ENCODE measurements at places on chromosomes 7 and 10. TPM values are rescaled to one million over a fixed set of nuclear protein-coding genes. Genes with fewer than 3 reads are reported as not detected.

DNA sequence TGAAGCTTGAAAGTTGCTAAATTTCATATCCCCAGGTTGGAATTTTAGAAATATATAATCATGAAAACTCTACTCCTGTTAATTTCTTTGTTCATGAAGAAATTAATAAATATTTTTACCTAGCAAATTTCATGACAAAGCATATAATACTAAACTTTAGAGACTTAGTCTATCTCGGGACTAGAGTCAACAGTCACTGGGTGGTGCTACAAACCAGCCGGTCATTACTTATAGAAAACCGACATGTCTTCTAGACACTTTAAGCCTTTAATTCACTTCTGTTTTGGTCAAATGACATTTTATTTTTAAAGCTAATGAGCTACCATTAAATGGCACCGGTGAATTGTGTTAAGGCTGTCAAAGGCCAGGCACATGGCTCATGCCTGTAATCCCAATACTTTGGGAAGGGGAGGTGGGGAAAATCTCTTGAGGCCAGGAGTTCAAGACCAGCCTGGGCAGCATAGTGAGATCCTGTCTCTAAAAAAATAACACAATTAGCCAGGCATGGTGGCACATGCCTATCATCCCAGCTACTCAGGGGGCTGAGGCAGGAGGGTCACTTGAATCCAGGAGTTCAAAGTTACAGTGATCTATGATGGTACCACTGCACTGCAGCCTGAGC, 270.1 kb downstream of the CACNA2D1 start:
- no peak for DNase-seq

GRCh38 chr10:95459446-95460045, 101.6 kb downstream of the SORBS1 start:
- DNase-seq, result no peak

DNA sequence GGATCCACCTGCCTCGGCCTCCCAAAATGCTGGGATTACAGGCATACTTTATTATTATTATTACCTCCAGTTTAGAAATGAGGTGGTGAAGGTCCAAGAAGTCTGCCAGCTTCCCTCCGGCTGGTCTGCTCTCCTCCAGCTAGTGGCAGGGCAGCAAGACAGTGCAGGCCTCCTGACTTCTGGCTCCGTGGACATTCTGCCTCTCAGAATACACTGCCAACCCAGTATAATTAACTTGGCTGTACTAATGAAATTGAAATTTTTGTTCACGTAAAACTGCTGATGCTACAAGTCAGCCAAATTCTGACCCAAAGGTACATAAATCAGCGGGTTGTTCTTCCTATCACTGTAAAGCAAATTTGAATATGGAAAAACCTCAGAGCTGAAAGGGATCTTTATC, 7.6 kb upstream of the PDE1C start:
- no peak for DNase-seq

DNA sequence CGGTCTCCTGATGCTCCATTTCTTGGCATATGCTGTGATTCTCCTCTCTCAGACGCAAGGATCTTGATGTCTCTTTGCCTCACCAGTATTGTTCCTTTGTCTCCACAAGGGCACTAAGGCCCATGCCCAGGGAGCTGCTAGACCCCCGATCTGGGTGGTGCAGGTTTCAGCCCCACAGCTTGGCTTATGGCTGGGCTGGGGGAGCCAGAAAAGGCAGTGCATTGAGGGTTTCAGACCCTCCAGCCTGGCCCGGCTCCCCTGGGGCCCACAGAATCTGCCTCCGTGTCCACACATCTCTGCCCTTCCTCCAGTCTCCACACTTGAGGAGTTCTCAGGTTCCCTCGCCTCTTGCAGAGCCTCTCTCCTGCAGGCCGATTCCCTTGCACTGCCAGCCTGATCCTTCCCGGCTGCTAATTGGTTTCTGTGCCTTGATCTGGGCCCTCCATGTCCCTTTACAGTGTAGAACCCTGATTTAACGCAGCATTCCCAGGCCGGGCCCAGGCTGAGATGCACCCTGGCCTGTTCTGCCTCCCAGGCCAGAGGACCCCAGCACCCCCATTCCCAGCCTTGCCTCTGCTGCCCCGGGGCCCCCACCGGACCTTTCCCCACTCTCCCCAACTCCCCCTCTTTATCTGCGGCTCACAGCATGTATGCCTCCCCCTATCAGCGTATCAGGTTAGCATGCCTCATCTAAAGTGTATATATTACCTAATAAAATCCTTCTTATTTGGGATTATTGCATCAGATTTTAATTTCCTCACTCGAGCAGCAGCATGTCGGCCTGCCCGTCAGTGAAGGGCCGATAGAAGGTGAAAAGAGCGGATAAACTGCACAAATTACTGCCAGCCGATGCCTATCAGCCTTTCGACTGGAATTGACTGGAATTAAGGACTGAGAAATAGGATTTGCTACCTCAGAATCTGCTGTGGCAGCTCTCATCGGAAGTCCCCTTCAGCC, 145.7 kb downstream of the C10orf105 start:
- no peak for DNase-seq

DNA sequence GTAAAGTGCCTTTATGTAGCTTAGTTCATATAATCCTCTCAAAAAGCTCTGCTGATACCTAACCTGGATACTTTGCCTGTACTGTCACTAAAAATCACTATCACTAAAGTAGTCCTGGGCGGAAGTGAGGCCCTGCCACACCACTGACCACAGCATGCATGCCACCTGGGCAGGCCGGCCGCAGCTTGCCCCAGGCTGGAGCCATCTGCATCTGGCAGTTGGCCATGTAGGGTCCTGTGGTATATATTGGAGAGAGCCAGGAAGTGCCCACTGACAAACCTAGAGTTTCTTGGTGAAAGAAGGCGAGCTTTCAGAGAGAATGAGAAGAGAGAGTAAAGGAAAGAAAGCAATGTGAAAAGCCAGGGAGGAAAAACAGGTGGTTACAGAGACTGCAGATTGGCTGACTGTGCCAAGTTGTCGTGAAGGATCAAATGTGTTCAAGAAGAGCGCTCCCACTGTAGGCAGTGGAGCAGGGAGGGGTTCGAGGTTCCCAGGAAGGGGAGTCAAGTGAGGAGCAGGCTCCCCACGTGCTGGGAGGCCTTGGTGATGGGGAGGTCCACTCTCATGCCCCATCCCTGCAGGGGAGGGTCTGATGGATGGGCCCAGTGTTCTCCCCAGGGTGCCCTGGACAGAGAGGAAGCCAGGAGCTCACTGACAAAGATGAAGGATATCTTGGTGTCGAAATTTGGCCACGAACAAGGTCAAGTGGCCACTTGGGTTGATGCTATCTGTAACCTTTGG, 13.6 kb downstream of the LOXL4 start:
- no peak for DNase-seq

- DNase-seq, result no peak
Measured at GRCh38 chr7:42432644-42433043, 195.6 kb upstream of the GLI3 start.

DNA sequence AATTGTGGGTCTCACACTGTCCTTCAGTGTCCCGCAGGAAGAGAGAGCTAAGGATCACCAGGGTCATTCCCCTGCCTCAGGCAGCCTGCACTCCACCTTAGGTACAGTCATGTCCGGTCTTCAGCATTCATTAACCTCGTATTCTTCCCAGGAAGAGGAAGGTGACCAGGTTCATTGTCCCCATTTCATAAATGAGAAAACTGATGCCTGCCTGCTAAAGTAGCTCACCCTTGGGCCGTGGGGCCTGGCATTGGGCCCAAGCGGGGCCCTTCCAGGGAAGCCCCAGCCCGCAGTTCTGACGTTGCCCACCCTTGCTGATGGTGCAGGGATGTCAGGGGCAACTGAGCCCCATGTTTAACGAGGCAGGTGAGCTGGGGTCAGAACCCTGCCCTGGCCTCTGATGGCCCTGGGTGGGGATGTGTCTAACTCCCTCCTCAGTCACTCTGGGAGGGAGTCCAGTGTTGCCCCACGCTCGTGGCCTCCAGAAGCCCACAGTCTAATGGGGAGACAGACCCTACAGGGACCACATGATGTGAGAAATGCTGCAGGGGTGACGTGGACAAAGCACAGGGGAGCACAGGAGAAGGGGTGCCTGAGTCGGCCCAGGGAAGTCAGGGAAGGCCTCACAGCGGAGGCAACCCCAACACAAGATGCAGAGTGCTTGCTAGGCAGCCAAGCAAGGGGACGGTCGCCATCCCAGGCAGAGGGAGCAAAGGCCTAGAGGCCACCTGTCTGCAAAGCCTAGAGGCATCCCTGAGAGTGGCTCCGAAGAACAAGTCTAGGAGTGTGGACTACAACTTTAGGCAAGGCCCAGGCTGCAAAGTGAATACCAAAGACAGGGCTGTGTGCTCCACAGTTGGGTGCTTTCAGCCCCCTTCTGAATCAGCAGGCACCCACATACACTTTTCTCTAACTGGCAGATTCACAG, 25.1 kb downstream of the DDIT4 start:
- DNase-seq, result no peak

DNA sequence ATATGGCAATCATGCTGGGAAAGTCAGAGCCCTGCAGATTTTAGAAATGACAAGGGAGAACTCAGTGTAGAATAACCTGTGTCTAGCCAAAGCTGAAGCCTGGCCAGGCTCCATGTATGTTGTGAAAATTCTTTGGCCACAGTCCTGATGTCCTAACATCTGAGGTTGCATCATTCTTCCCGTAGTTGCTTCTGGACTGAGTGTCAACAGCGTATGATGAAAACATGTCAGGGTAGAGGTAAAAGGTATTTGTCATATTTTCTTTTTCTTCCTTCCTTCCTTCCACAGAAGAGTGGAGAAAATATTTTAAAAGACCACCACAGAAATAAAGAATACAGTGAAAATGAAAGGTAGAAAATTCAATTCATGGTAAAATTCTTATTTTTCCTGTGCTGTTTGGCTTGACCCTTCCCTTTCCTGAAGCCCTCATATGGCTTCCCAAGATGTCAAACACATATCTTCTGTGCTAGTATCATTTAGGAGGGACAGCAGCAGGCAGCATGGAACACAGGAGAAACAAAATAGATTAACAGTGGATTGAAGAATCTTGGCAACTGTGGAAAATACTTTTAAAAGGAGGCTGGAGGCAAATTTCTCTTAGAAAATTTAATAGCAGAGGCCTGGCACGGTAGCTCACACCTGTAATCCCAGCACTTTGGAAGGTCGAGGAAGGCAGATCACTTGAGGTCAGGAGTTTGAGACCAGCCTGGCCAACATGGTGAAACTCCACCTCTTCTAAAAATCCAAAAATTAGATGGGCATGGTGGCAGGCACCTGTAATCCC, 18.9 kb upstream of the NRBF2 start:
- DNase-seq, result no peak

- no peak for DNase-seq
Measured at GRCh38 chr10:10045765-10046028, 972.0 kb upstream of the CELF2 start.

DNA sequence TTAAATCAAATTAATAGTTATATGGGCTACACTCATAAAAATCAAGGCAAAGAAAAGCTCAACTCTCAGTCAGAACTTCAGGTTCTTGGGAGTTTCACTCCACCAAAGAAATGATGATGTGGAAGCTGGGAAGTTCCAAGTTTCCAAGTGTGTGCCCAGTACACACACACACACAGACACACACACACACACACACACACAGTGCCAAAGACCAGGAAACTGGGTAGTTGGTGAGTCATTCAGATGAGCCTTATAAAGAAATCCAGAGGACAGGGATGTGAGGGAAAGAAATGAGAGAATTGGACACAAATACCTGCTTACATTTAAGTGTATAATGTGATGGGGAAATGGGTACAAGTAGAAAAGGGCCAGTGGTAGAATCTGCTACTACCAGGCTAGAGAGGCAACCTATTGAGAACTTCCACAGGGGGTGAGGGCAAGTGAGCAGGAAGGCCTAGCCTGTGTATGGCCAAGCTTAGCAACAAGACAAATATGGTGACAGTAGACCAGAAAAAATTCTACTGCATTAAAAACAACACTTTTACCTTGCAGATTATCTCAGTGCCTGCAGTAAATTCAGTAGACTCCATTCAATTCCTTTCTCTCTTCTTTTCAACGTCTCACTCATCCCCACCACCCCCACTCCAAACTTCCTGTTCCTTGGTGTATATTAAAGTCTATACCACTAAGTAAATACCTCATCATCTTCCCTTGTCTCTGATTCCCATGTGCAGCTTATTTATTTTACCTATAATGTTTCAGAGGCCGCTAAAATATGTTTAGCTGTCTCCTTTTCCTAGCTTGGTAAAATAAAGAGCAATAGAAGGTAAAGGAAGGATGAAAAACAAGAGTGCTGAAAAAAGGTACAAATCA, 95.0 kb downstream of the CABCOCO1 start:
- no peak for DNase-seq

DNA sequence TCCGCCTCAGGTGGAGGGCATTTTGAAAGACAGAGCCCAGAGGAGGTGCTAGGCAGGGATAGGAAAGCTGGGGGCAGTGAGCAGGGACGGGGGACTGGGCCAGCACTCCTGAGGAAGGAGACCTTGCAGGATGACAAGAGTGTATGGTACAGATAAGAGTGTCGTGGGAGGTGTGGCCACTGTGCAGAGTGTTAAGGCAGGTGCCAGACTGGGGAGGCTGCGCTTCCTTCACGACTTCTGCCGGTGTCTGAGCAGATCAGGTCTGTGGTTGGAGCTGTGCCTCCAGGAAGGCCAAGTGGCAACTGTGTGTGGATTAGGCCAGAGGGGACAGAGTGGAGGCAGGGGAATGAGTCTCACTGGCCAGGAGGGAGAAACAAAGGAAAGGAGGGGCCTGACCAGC, 161.7 kb downstream of the HIBADH start:
- DNase-seq, result no peak

DNA sequence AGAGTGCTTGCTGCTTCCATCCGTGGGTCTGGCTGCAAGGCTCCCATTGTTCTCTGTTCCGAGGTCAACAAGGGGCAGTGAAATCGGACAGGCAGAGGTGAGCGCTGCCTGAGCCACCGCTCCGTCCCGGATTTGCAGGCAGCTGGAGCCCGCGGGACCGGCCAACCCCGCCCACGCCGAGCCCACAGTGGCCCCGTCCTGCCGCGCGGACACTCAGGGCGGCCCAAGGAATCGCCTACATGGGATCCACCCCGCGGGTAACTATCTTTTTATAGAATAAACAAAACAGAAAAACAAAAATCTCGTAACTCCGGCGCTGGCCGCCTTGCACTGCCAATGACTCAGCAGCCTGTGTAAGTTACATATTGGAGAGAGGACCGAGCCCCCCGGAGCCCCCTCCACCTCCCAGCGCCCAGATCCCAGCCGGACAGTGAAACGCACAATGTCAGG, 1.9 kb downstream of the BNIP3 start:
- DNase-seq, result no peak

DNA sequence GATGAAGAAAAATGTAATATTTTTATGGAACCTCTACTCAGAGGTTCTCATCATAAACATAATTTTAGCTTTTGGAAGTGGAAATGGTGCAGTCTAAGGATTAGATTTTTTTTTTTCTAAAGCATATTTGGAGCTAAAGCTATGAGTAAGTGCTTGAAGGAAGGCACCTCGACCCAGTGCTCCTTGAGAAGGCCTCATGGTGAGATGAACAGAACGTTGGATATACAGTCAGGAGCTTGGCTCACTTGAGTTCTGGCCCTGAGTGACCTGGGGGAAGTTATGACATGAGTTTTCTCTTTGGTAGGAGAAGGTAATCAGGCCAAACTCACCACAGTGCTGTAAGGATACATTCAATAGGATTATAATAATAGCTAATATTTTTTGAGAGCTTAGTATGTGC, 163.3 kb downstream of the JCAD start:
- no peak for DNase-seq

GRCh38 chr7:116691664-116692063, 19.7 kb downstream of the MET start:
- DNase-seq, result no peak

ACSM6 gene
- total RNA-seq, result not detected

CLDN4 gene
- 0.24 TPM for total RNA-seq

OR2F1 gene
- not detected for total RNA-seq

HOXA7 gene
- not detected for total RNA-seq

SLC39A12 gene
- not detected for total RNA-seq

CLDN15 gene
- total RNA-seq, result 22.7 TPM
